ENCODE measurements at places on chromosomes 5 and 9.

DNA sequence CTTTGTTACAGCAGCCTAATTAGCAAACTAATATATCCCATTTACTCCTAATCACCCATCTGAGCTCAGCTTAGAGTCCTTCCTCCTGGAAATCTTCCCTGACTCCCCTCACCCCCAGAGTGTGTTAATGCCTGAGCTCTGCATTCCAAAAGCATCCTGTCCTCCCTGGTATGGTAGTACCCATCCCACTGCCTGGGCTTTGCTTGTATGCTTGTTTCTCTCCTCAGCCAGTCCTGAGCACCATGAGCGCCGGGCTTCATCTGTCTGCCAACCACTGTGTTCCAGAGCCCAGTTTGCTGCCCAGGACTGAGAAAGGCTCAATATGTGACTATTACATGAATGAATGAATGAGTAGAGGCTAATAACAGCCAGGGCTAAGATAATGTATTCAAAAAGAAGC is 272.4 kb downstream of the CDK5RAP2 start:
- no peak for DNase-seq

- DNase-seq = no peak
These were observed 74.2 kb upstream of the TUSC1 start for GRCh38 chr9:25752398-25752797.

GRCh38 chr9:7103367-7103766 is 345.6 kb downstream of the KDM4C start:
- DNase-seq = no peak

DNA sequence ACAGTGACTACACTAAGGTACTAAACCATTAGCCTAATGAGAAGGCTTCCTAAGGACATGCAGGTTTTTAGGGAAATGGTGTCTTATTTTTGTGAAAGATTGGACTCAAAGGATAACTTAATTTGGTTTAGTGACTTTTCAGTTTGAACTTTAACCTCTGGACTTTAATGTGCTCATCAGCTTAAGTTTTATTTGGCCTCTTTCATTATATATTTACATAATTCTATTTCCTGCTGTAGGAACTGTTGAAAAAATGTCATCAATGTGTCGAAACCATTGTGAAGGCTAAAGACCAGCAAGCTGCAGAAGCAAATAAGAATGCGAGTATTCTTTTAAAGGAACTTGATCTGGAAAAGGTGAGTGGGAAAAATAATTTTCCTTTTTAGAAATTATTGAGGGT is 34.3 kb upstream of the EIF4EBP3 start:
- DNase-seq = no peak

- peak; percentile 84 for DNase-seq
These were observed at the start of gene SLC1A1 for GRCh38 chr9:4489919-4490704. Gene SLC1A1 (plus strand): TSS chr9:4490468. CDS start chr9:4490680, 212 bp downstream.

DNA sequence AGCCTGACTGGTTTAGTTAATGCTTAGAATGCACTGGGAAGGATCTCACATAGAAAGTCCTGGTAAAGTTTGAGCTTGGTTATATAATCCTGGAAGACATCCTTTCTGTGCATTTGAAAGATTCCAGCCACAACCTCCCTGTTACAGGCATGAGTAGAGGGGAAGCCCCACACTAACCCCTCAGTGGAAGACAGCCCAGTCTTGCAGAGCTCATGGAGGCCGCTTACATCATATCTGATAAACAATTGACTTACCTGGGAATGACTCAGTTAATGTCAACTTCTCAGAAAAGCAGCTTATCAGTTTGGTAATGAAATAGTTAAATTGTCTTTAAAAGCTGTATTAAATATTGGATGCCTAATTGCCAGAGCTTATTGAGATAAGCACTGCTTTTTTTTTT is 28.1 kb upstream of the PDE8B start:
- DNase-seq = no peak

GRCh38 chr9:79395755-79396154 is 176.0 kb upstream of the TLE4 start:
- DNase-seq = no peak

All from mucosa of gallbladder (tissue), 1 donor.